ENCODE measurements at places on chromosomes 3 and 15.

DNA sequence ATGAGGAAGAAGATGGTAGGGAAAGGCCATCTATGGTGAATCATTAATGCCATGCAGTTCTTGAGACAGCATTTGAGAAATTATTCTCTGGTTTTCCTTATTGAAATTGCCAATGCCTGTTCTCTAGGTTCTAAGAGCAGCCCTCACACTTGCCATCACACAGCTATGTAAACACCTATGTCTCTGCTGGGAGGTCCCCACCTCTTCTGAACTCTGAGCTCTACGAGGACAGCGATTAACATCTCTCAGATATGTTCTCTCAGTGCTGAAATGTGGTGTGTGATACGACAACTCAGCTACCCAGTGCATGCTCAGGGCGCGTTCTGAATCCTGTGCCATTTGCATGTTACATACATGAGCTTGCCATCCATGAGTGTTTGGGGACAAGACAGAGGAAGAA, 131.3 kb upstream of the CTDSPL start:
- no peak for DNase-seq

DNA sequence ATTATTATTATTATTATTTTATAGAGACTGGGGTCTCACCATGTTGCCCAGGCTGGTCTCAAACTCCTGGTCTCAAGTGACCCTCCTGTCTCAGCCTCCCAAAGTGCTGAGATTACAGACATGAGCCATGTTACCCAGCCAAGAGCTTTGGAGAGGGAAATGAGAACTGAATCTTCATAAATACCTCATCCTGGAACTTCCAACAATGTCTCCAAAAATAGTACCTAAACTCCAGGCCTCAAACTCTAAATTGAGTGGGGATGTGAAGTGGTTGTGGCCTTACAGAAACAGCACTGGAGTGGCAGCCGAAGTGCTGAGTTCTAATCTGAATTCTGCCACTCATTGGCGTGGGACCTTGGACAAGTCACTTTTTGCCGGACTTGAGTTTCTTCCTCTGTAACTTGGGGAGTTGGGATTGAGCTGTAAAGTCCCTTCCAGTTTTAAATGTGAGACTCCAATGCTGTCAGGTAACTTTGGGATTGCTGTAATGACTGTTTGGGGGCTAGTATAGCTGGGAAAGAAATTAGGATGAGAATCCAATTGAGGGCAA, 10.0 kb upstream of the SRP14 start:
- no peak for DNase-seq

DNA sequence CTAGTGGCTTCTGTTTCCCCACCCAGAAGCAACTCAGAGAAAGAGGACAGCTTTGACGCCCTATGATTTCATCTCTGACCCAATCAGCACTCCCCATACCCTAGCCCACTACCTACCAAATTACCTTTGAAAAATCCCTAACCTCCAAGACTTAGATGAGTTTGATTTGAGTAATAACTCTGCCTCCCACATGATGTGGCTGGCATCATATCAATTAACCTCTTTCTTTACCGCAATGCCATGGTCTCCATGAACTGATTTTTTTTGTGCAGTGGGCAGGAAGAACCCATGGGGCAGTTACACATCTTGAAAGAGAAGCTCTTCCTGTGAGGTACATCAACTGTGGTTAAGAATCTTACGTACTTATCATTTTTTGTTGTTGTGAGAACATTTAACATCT, 25.5 kb upstream of the APOD start:
- no peak for DNase-seq

DNA sequence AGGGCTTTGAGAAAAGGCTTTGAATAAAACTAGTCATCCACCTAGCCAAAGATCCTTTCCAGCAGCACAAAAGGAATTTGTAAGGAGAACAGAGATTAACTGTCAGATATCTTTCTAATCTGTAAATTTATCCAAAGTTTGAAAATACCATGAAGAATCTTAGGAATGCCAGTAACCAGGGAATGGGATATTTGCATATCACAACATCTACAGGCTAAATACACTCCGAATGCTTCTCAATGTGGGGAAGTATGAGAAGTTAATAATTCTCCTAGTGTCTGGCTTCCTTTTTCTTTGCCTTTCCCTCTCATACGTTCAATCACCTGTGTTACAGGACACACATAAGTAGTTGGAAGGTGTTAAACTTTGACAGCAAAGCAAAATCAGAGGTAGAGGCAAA, 7.8 kb downstream of the ANAPC13 start:
- DNase-seq = no peak

- DNase-seq = no peak
Observed at GRCh38 chr3:72745146-72745999, 102.9 kb downstream of the SHQ1 start.

Measured in SW480 (cell line).